ENCODE measurements at places on chromosomes 6 and 20. TPM values are rescaled to one million over a fixed set of nuclear protein-coding genes. Genes with fewer than 3 reads are reported as not detected.

The BPI gene
- 0.11 TPM for total RNA-seq

The TNFAIP3 gene
- 12.2 TPM for total RNA-seq

The FHL5 gene
- not detected for total RNA-seq

GRCh38 chr20:34564833-34565232 lies 6.3 kb downstream of the MAP1LC3A start:
- peaks cover 8% of the 10 kb centered on the region for H3K36me3 ChIP-seq
- no peaks in the 10 kb centered on the region for H3K4me1 ChIP-seq
- no peak overlapping the region for H3K4me3 ChIP-seq
- DNase-seq: no peak

The METTL24 gene
- not detected for total RNA-seq

DNA sequence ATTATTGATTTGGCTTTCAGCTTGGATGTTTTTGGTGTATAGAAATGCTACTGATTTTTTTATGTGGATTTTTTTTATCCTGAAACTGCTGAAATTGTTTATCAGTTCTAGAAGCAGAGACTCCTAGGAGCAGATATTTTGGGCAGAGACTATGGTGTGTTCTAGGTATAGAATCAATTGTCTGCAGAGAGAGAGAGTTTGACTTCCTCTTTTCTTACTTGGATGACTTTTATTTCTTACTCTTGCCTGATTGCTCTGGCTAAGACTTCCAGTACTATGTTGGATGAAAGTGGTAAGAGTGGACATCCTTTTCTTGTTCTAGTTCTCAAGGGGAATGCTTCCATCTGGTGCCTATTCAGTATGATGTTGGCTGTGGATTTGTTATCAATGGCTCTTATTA lies 370.6 kb downstream of the PHF3 start:
- H3K36me3 ChIP-seq: no peaks in the 10 kb centered on the region
- no peak overlapping the region for H3K4me3 ChIP-seq
- no peak for DNase-seq
- H3K27me3 ChIP-seq: no peaks in the 10 kb centered on the region

The THEMIS gene
- not detected for total RNA-seq
